ENCODE measurements at places on chromosomes 4 and X.

DNA sequence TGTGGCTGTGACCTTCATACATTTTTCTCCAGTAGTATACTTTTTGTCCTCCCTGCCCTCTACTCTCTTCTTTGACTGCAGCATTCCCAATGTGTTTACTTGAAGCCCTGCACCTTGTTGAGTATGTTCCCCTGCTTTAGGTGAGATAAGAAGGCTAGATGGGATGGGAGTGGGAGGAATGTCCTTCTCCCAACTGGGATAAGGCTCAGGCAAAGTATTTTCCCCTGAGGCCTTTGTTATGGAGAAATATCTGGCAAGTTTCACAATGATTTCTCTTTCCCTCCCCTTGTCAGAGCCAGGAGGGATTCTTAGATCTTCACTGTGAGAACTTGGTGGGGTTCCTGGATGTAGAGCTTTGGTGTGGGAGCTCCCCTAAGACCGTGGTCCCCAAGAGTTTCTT lies 131.8 kb downstream of the CLCN5 start:
- no peak for DNase-seq

DNA sequence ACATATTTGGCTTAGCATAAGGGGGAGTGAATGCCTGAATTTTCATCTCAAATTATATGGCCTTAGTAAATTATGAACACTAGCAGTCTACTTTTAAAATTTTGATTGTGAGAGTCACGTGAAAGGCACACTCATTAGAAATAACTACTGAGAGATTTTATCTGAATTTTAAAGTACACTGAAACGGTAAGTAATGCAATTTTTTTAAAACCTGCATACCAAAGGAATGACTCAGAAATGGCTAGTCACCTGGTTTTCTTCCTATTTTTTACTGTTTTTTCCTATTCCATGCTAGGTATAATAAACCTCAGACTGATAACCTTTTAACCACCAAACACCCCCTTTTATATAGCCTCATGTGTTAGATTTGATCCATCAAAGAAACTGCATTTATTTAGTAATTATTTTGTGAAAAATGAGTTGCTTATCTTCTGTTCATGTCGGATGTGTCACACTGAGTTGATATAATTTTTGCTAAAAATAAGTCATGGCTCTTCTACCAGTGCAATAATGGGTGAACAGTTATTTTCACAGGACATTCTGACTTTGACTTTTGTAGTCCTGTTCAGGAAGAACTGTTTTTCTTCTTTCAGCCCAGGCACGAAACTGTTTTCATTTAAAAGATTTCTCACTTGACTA lies 40.4 kb downstream of the CPEB2 start:
- no peak for DNase-seq

DNA sequence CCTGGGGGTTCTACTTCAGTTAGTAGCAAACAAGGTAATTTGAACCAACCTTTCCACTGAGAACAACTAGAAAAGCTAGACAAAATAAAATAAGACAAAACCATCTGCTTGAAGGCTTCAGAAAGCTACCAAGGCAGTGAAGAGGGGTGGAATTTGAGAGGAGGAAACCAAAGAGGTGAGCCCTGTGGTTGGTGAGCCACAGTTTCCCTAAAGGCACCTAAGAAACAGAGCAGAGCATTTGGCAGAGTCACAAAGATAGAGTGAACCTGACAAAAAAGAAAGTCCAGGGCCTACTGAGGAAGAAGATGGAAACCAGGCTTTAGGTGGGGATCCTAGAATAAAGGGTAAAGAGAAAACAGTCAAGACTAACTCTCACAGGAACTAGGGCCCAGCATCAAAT lies 44.3 kb downstream of the CHST7 start:
- peak; percentile 3 for DNase-seq

DNA sequence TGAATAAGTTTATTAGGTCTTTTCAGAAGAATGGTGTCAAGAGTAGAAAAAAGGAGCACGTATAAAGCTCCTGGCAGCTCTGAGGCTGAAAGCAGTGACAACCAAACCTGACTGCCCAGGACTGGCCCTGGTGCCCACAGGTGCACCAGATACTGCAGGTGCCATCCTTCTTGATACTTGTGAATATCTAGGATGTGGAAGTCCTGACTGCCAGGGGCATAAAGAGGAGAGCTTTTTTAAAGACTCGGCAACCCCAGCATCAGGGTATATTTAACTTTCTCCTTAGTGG lies 60.7 kb downstream of the TMEM150C start:
- no peak for DNase-seq

DNA sequence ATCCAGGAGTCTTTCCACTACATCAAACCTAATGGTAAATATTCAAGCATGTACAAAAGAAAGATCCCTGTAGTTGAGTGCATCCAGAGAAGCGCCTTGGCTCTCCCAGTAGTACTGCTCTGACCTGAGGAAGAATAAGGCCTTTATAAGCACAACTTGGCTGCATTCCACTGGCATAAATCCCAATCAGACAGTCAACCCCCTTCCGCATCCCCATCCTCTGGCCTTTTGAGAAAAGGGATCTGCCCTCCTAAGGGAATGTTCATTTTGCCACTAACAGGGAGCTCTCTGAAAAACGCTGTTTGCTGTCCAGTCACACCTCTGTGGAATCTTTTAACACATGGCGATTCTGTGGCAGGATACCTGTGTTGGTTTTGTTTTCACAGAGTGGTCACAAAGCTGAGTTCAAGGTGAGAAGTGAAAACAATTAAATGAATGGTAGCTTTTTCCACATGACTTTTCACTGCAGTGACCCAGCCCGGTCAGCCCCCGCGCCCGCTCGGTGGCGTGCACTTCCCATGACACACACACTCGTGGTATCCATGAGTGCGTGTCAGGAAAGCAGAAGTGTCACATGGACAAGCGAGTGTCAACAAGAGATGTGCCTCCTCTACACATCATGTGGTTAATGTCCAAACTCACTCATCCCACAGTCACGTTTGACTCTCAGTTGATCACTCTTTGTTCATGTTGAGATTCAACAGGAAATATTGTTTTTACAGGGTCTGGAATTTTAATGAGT lies 112.2 kb upstream of the ENPP6 start:
- peak; percentile 55 for DNase-seq

DNA sequence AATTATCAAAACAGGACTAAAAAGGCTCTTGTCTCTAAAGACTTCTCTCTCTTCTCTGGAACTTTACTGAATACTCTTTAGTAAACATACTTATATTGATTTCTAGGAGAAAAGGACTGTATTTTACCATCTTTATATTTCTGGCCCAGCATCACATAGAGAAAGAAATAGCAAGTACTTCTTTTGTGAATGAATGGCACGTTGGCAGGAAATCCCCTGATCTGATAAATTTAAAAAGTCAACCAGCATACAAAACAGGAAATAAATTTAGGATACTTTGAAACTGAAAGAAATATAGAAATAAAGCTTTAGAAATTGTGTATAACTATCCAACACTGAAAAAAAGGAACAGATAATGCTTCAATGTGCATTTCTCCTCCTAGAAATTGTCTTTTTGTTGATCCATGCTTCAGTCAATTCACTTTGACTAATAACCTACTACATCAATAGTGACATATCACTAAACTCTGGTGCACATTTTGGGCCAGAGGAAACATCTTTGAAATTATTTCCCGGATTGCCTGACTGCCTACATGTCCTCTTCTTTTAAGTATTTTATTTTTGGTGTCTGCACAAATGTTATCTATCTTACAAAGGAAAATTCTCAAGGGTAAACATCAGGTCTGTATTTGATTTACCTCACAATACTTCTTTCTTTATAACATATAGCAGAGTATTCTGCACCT lies 183.5 kb upstream of the FSTL5 start:
- DNase-seq = no peak

DNA sequence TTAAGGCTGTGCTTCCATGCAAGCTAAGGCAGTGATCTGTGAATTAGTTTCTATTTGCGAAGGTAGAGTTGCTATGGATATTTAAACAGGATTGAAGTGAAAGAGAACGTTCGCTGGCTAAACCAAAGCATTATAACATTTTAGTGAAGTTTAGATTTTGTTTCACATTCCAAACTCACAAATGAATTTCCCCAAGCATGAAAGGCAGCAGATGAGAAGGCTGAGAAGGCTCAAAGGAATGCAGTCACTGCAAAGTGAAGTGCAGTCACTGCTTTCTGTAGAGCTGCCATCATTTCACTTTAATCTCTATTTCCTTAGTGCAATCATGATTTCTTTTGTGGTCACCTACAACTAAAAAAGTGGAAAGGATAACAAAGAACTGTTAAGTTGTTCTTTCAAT lies 334.7 kb upstream of the NR3C2 start:
- DNase-seq = no peak

DNA sequence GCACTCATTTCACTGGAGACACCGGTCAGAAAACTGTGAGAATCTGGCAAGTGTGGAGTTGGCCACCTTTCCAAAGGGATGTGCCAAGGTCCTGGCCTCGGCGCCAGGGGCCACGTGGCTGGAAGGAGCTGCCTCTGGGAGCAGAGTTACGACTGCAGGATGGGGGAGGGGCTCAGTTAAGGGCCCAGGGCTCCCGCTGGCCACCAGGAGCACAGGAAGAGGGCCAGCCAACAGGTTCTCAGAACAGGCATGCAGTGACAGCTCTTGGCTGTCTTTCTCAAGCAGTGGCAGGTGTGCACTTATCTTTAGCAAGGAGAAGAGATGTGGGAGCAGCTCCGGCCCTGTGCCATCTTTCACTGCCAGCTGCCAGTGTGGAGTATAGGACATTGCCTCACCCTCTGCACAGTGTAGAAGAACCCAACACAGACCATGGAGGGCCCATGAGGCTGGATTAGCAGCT lies 115.9 kb upstream of the RBPJ start:
- DNase-seq = no peak

DNA sequence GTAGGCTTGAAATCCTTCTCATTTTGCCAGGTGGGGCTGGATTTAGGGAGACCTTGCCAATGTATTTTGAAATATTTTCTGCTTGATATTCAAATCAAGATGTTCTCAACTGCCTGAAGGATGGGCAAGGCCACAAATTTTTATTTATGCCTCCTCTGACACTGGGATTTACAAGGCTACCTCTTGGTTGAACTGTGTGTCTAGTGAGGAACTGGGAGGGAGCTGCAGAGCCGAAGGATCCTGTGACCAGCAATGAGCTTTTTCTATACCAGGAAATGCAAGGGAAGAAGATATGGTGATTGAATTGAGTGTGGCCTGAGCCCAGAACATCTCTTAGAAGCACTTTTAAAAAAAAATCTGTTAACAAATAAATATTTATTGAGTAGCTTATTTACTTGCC lies 14.9 kb downstream of the VSIG1 start:
- DNase-seq = no peak

GRCh38 chr4:7897811-7898210 lies 41.9 kb downstream of the AFAP1 start:
- DNase-seq = no peak

DNA sequence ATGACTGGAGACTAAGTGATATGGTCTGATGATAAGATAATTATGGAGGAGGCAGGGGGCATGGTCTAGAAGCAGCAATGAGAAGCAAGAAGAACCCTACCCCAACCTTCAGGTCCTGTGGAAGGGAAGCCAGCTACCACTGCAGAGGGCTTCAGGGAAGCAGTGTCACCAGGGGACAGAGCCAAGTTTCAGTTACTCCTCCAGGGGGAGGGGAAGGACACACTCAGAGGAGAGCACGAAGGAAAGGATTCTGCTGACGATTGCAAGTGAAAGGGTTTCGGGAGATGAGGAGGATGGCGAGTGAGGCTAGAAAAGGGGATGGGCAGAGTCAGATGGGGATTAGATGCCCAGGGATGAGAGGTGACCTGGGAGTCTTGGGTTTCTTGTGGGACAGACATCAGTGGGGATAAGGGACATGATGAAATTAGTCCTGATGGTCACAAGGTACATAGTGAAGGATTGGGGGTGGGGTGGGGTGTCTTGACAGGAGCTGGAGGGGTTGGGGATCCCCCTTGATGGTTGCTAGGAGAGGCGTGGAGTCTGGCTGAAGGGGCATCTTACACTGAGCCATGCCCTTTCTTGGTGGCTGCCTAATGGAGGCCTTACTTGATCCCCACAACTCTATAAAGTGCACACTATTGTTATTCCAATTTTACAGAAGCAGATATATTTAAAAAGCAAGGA lies 45.4 kb downstream of the TIGD4 start:
- DNase-seq = no peak

DNA sequence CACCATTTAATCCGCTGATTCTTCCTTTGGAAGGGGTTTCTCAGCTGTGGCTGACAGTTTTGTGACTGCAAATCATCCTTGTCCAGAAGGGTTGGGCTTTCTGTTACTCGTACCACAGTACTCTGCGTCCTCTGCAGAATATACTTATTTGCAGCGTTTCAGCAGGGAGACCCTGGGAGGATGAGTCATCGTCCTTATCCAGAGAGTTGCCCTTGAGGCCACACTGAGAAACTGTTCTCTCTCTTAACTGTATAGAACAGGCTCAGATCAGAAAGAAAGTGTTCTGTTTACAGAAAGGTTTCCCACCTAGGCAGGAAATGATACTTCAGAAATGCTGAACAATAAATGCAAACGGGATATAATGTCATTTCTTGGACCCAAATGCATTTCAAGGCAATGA lies 47.8 kb upstream of the DDX53 start:
- no peak for DNase-seq

- DNase-seq = no peak
These were observed 13.1 kb downstream of the HPF1 start for GRCh38 chr4:169744601-169745000.

DNA sequence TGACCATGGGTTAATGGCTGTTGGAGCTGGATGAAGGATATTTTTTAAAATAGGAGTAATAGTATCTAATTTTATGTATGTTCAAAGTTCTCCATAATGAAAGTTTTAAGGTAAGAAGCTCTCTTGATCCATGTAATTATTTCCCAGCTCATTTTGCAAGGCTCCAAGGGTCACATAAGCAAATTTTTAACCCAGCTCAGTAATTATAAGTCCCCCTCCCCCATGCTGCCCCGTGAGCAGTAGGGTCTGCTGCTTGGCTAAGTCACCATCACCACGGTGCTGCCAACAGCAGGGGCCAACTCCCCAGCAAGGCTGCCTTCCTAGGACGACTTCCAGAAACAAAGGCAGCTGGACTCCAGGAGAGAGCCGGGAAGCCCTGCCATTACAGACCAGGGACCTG lies 340.0 kb downstream of the FBXW7 start:
- no peak for DNase-seq

All from stimulated activated CD4-positive, alpha-beta T cell treated with anti-CD3 and anti-CD28 coated beads, Interleukin-1b, Interleukin-23, amount 100 ng/mL, for 48 hours (primary cell).